H1 (cell line): ENCODE measurements at places on chromosomes 1 and 21. TPM values are rescaled to one million over a fixed set of nuclear protein-coding genes. Genes with fewer than 3 reads are reported as not detected.

The SUSD4 gene
- polyA plus RNA-seq: 5.2 and 6.6 TPM in 2 replicates

The CELA2A gene
- not detected in 2 replicates for polyA plus RNA-seq

The CHRM3 gene
- polyA plus RNA-seq: 3.3 and 3.4 TPM in 2 replicates

The CRNN gene
- not detected in 2 replicates for polyA plus RNA-seq

The TPR gene
- polyA plus RNA-seq: 51.4 and 57.1 TPM in 2 replicates

GRCh38 chr21:16159213-16159970 is 429.6 kb downstream of the USP25 start:
- DNase-seq: no peak

GRCh38 chr1:160800645-160801408 is 4.9 kb downstream of the LY9 start:
- DNase-seq: no peak

GRCh38 chr1:3485016-3485415 is 30.6 kb downstream of the ARHGEF16 start:
- no peak for DNase-seq

GRCh38 chr1:112110031-112110430 is 120.6 kb upstream of the KCND3 start:
- no peak for DNase-seq
